Naive thymus-derived CD4-positive, alpha-beta T cell (primary cell): ENCODE measurements at places on chromosomes 12 and 14. TPM values are rescaled to one million over a fixed set of nuclear protein-coding genes. Genes with fewer than 3 reads are reported as not detected.

DNA sequence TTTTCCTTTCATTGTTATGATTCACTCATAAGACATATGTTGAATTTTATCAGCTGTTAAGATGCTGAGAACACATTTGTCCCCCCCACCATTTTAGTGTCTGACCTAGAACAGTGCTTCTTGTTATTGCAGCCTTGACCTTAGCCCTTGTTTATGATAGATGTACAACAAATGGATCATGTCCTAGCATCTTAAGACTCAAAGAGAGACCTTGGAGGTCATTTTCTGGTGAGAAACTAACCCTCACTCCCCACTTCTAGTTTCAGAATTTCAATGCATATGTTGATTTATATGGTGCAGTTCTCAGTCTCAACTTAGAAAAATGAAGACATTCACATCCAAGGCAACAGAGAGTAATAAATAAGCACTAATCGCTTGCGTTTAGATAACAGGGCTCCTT, 391.2 kb downstream of the AEBP2 start:
- no peak overlapping the region for H3K4me3 ChIP-seq
- H3K36me3 ChIP-seq, result no peaks in the 10 kb centered on the region
- no peak for DNase-seq
- no peaks in the 10 kb centered on the region for H3K4me1 ChIP-seq

DIO3 gene
- polyA plus RNA-seq, result not detected

- H3K36me3 ChIP-seq, result no peaks in the 10 kb centered on the region
- peak overlapping the region; percentile 96 for H3K27ac ChIP-seq
- peaks cover 10% of the 10 kb centered on the region for H3K4me1 ChIP-seq
- peak overlapping the region; percentile 73 for H3K4me3 ChIP-seq
- H3K27me3 ChIP-seq, result no peaks in the 10 kb centered on the region
These were observed 510 bp downstream of the ARID2 start for GRCh38 chr12:45730084-45730347.

DNA sequence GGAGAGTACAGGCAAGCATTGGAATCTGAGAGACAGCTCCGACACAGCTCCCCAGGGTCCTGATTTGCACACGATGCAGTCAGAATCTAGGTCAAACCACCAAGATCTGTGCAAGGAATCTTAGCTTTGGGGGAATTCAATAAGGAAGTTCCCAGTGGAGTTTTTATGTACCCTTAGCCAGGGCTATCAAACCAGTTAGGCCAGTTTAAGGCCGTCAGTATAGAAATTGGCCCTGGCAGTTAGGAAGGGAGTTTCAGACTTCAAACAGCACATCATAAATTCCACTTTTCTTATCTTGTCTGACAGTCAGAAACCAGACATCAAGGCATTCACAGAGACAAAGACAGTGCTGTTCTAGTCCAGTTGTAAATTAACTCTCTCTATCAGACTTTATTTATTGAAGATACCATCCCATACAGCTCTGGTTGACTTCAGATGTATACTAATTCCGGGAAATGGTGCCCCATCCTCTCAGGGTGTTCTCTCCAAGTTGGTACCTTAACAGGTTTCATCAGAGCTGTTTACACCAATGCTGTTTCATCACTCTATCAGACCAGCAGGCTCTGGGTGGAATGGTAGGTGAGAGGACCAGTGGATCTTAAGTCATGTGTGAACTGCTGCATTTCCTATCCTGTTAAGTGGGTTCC, 157.5 kb upstream of the ATF7IP start:
- no peaks in the 10 kb centered on the region for H3K27me3 ChIP-seq
- no peak overlapping the region for H3K27ac ChIP-seq
- H3K36me3 ChIP-seq, result no peaks in the 10 kb centered on the region
- no peaks in the 10 kb centered on the region for H3K4me1 ChIP-seq

- peak overlapping the region; percentile 10 for H3K4me3 ChIP-seq
- no peak for DNase-seq
- H3K4me1 ChIP-seq, result peaks cover 15% of the 10 kb centered on the region
- no peaks in the 10 kb centered on the region for H3K36me3 ChIP-seq
- no peak overlapping the region for H3K27ac ChIP-seq
- no peaks in the 10 kb centered on the region for H3K27me3 ChIP-seq
These were observed 1.9 kb downstream of the IFNG-AS1 start for GRCh38 chr12:67991158-67991557.

CLBA1 gene
- polyA plus RNA-seq, result 0.26 TPM

NUAK1 gene
- polyA plus RNA-seq, result not detected

DNA sequence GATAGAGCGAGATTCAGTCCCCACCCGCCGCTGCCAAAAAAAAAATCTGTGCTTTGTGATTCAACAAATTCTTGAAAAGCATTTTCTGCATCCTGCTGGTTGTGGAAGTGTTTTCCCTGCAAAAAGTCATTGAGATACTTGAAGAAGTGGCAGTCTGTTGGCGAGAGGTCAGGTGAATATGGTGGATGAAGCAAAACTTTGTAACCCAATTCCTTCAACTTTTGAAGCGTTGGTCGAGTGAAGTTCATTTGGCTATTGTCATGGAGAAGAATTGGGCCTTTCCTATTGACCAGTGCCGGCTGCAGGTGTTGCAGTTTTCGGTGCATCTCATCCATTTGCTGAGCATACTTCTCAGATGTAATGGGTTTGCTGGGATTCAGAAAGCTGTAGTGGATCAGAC, 20.9 kb downstream of the SRGAP1 start:
- H3K4me3 ChIP-seq, result no peak overlapping the region
- H3K27ac ChIP-seq, result no peak overlapping the region
- DNase-seq, result no peak
- H3K27me3 ChIP-seq, result no peaks in the 10 kb centered on the region
- no peaks in the 10 kb centered on the region for H3K36me3 ChIP-seq
- H3K4me1 ChIP-seq, result no peaks in the 10 kb centered on the region

GRCh38 chr12:76158518-76159321, 74.2 kb upstream of the NAP1L1 start:
- H3K4me1 ChIP-seq, result no peaks in the 10 kb centered on the region
- DNase-seq, result peak; percentile 21
- H3K27ac ChIP-seq, result no peak overlapping the region
- H3K27me3 ChIP-seq, result no peaks in the 10 kb centered on the region
- H3K36me3 ChIP-seq, result no peaks in the 10 kb centered on the region

DRAM1 gene
- 1.4 TPM for polyA plus RNA-seq

DNA sequence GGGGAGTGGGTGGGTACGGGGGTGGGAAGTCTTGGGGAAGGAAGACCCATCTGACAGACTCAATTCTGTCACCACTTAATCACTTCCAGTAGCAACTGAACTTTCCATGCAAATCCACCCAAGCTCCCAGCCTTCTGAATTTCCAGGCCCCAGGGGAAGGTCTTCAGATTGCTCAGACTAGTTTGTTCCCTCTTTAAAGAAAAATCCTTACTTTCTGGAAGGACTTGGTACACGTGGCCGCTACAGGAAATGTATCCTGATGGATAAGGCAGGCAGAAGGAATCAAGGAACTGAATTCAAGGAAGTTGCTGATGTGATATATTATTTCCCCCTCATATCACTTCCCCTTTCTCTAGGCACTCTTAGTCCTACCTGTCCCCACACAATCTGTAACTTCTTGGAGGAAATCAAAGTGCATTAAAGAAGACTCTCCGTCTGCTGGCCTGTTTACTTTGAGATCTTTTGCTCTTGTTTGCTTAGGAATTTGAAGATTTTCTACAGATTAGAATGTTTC, 6.4 kb downstream of the NFKBIA start:
- DNase-seq, result no peak
- H3K27me3 ChIP-seq, result no peaks in the 10 kb centered on the region
- H3K27ac ChIP-seq, result peak overlapping the region; percentile 22
- peaks cover 27% of the 10 kb centered on the region for H3K36me3 ChIP-seq
- H3K4me1 ChIP-seq, result peaks cover 27% of the 10 kb centered on the region

AQP2 gene
- not detected for polyA plus RNA-seq

DNA sequence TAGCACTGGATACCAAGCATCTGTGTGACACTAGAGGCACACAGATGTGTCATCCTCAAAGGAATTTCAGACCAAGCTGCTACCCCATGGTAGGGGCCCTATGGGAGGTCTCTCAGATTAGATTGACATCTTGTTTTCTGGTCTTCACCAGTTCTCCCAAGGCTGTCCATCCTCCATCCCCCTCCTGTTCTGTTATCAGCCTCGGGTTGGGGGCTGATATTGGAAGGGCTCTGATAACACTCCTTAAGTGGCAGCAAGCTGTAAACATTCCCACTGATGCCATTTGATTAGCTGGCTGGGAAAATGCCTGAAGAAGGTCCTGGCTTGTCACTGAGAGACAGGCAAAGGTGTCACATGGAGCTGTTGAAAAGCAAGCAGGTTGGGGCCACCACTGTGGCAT, 185.9 kb upstream of the RBM19 start:
- no peaks in the 10 kb centered on the region for H3K4me1 ChIP-seq
- no peak overlapping the region for H3K27ac ChIP-seq
- H3K4me3 ChIP-seq, result no peak overlapping the region
- no peak for DNase-seq
- no peaks in the 10 kb centered on the region for H3K36me3 ChIP-seq

DNA sequence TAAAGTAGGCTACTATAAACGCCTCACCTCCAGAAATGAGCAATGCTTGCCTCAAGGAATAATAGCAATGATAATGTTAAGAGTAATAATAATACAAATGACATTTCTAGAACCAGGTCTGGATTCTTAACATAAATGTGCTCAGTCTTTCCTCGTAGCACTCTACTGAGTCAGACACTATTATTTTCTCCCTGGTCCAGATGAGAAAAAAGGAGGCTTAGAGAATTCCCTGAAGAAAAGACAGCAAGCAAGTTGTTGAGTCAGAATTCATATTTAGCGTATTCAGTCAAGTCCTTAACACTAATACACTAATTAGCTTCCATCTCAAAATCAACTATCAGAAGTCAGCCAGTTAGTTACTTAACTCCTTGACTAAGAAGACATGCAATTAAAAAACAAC, 13.2 kb downstream of the KCNC2 start:
- H3K27ac ChIP-seq, result no peak overlapping the region
- no peak for DNase-seq
- H3K4me3 ChIP-seq, result no peak overlapping the region
- no peaks in the 10 kb centered on the region for H3K27me3 ChIP-seq
- H3K4me1 ChIP-seq, result no peaks in the 10 kb centered on the region

GRCh38 chr14:32421781-32422180, 92.7 kb downstream of the AKAP6 start:
- H3K27me3 ChIP-seq, result no peaks in the 10 kb centered on the region
- H3K27ac ChIP-seq, result no peak overlapping the region
- no peak for DNase-seq
- H3K4me1 ChIP-seq, result no peaks in the 10 kb centered on the region

DNA sequence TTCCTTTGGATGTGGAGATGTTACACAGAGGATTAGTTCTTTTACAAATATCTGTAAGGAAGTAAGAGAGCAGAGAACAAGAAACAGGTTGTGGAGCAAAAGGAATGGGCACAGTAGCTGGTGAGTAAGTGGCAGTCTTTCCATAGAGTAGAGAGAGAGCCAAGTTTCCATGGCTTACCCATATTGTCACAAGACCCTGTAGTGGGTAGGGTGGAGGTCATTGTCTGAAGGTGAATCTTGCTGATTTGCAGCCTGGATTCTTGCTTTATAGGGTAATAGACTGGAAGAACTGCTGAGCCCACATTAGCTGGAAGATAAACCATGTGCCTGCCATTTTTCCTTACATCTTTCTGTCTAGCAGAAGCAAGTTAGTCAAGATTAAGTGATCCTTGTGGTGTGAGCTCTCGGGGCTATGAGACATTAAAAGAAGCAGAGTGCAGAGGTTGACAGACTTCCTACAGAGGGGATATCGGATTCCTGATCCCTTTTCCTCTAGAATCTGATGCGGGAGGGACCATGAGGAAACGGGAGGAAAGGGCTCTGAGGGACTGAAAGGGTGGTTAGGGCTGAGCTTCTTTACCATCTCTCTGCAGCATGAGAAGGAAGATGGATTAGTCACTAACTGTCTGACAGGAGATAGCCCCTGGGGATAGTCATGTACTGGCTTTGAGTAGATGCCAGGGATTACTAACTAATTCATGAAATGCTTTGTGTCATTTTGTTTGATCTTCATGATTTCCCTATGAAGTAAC, 44.0 kb upstream of the LRTM2 start:
- no peak overlapping the region for H3K4me3 ChIP-seq
- H3K36me3 ChIP-seq, result peaks cover 39% of the 10 kb centered on the region
- no peaks in the 10 kb centered on the region for H3K27me3 ChIP-seq
- DNase-seq, result no peak
- H3K4me1 ChIP-seq, result no peaks in the 10 kb centered on the region
- no peak overlapping the region for H3K27ac ChIP-seq

GRCh38 chr14:77708749-77709148, 846 bp downstream of the SLIRP start:
- no peaks in the 10 kb centered on the region for H3K27me3 ChIP-seq
- peak overlapping the region; percentile 88 for H3K4me3 ChIP-seq
- H3K4me1 ChIP-seq, result peaks cover 24% of the 10 kb centered on the region
- H3K27ac ChIP-seq, result peak overlapping the region; percentile 79

- no peak for DNase-seq
- H3K4me3 ChIP-seq, result no peak overlapping the region
- no peaks in the 10 kb centered on the region for H3K36me3 ChIP-seq
- H3K27me3 ChIP-seq, result no peaks in the 10 kb centered on the region
These were observed 104.1 kb upstream of the PPP4R3A start for GRCh38 chr14:91614187-91614586.

GRCh38 chr12:21483531-21483930, 17.9 kb downstream of the RECQL start:
- no peak overlapping the region for H3K4me3 ChIP-seq

DNA sequence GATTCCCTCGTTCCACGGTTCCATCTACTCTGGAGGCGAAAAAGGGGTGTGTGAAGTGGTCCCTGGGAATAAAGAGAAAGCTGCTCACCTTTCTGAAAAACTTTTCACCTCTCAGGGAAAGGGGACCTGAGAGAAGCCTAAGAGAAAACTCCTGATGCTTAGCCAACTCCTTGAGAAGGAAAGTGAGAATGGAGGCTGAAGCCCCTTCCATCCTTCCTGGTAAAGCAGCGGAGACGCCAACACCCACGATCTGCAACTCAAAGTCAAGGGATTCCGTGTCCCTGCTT, 110.0 kb downstream of the ARF6 start:
- no peak for DNase-seq
- peaks cover 51% of the 10 kb centered on the region for H3K4me1 ChIP-seq
- H3K27ac ChIP-seq, result peak overlapping the region; percentile 90
- peak overlapping the region; percentile 64 for H3K4me3 ChIP-seq

PHLDA1 gene
- 0.20 TPM for polyA plus RNA-seq

DNA sequence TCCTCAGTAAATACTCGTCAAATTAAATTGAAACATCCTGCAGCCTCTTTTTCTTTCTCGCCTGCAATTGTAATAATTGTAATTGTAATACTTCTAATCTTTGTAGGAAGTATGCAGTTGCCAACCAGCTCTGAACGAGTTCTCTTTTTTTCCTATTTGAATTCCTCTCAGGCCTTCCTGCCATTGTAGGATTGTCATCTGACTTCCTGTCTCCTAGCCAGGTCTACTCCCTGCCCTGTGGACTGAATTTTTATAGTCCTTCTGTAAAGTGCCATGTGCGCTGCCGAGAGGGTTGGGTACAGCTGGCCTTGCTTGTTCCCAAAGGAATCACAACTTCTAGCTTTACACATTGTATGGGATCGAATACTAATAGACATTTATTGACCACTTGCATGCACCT, 183.3 kb downstream of the SSPN start:
- no peak overlapping the region for H3K27ac ChIP-seq
- no peak for DNase-seq
- no peaks in the 10 kb centered on the region for H3K36me3 ChIP-seq
- no peaks in the 10 kb centered on the region for H3K4me1 ChIP-seq
